Kidney epithelial cell (primary cell): ENCODE measurements at places on chromosomes 3 and 15. TPM values are rescaled to one million over a fixed set of nuclear protein-coding genes. Genes with fewer than 3 reads are reported as not detected.

Gene CPLX3
- not detected in 2 replicates for total RNA-seq

Gene FSIP1
- 0.62 and 0.71 TPM in 2 replicates for total RNA-seq

Gene P2RY12
- not detected in 2 replicates for total RNA-seq

Gene AGBL1
- not detected in 2 replicates for total RNA-seq

Gene GOLGA6D
- not detected in 2 replicates for total RNA-seq

Gene HTR3E
- not detected in 2 replicates for total RNA-seq

Gene KIF15
- total RNA-seq, result 2.2 and 6.9 TPM in 2 replicates

Gene PLCH1
- total RNA-seq, result 2.9 and 3.3 TPM in 2 replicates

Gene TLR9
- not detected in 2 replicates for total RNA-seq

Gene BNIP2
- 105 and 113 TPM in 2 replicates for total RNA-seq

Gene ANKRD63
- not detected in 2 replicates for total RNA-seq
